Left lung (tissue), 14 donors: ENCODE measurements at places on chromosomes 7 and 10. TPM values are rescaled to one million over a fixed set of nuclear protein-coding genes. Genes with fewer than 3 reads are reported as not detected.

Gene HMX3
- not detected for polyA plus RNA-seq

DNA sequence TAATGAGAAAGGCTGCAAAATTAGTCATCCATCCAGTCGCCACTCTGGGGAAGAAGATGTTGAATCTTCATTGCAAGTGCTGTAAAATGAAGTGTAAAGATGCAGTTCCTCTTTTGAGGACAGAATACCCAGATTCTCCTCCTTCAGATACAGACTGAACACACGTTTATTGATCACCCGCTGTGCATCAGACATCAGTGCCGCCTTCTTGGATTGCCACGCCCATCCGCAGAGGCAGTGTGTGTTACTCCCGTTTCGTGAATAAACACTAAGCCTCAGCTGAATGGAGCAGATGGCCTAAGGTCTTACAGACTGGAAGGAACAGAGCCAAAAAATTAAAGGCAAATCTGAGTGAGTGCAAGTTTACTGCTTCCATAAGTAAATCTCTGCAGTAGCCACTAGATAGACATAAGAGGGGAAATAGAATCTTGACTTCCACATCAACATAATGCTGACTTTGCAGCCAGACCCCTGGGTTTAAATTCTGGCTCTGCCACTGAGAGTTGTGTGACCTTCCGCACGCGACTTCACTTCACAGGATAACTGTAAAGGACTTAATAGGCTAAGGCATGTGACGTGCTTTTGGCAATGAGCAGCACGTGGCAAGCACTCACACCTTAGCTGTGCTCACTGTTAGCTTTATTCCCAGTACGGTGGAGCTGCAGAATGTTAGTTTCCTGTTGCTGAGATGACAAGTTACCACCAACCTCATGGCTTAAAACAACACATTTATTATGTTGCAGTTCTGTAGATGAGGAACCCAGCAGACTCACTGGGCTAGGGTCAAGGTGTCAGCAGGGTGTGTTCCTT is 285.9 kb downstream of the CELF2 start:
- no peak for DNase-seq

GRCh38 chr10:109889867-109890266 is 33.4 kb downstream of the XPNPEP1 start:
- DNase-seq, result no peak

- DNase-seq, result no peak
Observed at GRCh38 chr7:8387551-8388256, 45.7 kb upstream of the NXPH1 start.

GRCh38 chr10:7409732-7410168 is 1.1 kb downstream of the SFMBT2 start:
- DNase-seq, result no peak

Gene CYP3A4
- 0.34 TPM for polyA plus RNA-seq

Gene ALOX5
- polyA plus RNA-seq, result 1.7 TPM

Gene GRK5
- polyA plus RNA-seq, result 60.8 TPM

- DNase-seq, result no peak
Observed at GRCh38 chr10:9069136-9069535, 1014.6 kb downstream of the GATA3 start.

DNA sequence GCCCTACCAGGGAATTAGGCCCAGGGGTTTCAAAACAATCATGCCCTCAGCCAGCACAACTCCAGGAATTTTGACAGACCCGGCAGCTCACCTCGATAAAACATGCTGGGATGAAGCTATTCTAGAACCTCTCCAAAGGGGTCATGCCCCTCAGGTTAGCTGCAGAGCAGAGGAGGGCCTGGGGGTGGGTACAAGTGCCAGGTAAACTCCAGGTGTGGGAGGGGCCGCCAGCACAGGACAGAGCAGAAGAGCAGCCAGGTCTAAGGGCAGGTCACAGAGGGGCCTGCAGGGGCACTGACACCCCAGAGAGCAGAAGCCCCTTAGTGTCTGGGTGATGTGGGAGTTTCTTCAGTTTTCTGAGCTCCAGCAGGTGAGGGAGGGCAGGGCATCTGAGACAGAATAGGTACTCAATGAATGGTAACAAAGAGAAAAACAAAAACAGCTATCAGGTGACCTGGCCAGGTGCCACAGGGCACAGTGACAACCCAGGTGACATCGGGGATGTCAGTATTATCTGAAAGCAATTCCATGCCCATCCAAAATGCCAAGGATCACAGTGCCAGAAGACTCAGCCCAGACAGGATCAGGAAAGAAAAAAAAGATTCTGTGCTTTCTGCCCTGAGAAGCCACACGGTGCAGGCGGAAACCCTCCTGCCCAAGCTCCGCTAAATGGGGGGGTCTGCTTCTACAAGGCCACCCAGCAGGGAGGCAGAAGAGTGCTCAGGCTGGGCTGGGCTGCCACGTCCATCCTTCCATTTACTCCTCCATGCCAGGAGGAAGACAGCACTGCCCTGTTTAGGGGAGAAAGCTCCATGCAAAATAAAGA is 104.5 kb downstream of the TNS3 start:
- no peak for DNase-seq

Gene CYP2C19
- polyA plus RNA-seq, result 0.11 TPM

GRCh38 chr7:43195256-43195655 is 82.8 kb downstream of the HECW1 start:
- no peak for DNase-seq

DNA sequence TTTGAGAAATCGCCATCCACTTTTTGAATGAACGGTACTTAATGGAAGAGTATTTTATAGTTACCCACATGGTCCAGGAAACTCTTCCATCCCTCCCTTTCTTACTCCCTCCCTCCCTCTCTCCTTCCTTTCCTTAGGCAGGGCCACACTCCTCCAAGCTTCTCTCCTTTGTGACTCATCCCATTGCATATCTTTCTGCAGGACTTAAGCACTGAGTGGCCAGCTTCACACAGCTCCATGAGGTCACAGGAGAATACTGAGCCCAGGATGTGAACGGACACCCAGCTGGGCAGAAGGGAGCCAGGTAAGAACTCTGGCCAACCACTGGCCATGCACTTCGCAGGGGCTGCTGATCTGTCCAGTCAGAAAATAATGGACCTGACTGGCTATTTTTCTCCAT is 189.7 kb upstream of the ADCY1 start:
- no peak for DNase-seq
